Fibroblast of skin of abdomen (primary cell): ENCODE measurements at places on chromosomes 5 and 9.

GRCh38 chr5:3526551-3527185, 69.0 kb upstream of the IRX1 start:
- DNase-seq, result no peak

GRCh38 chr5:67299231-67299735, 102.7 kb upstream of the CD180 start:
- DNase-seq, result peak; percentile 92

DNA sequence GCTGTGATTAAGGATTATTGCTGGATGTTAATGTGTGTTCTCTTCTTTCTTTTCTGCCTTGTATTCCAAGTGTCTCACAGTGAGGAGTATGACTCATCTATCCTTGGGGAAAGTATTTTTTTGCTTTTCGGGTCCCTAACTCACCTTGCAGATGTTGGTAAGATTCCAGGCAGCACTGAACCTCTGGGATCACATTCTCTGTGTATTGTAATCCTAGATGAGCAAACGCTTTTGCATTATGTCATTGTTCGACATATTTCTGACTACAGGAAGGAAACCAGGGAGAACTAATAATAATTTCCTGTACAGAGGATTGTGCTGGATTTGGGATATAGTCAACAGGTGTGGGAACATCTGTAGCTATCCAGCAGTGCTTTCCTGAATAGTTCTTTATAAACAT, 246.1 kb upstream of the TUT7 start:
- DNase-seq, result peak; percentile 73

DNA sequence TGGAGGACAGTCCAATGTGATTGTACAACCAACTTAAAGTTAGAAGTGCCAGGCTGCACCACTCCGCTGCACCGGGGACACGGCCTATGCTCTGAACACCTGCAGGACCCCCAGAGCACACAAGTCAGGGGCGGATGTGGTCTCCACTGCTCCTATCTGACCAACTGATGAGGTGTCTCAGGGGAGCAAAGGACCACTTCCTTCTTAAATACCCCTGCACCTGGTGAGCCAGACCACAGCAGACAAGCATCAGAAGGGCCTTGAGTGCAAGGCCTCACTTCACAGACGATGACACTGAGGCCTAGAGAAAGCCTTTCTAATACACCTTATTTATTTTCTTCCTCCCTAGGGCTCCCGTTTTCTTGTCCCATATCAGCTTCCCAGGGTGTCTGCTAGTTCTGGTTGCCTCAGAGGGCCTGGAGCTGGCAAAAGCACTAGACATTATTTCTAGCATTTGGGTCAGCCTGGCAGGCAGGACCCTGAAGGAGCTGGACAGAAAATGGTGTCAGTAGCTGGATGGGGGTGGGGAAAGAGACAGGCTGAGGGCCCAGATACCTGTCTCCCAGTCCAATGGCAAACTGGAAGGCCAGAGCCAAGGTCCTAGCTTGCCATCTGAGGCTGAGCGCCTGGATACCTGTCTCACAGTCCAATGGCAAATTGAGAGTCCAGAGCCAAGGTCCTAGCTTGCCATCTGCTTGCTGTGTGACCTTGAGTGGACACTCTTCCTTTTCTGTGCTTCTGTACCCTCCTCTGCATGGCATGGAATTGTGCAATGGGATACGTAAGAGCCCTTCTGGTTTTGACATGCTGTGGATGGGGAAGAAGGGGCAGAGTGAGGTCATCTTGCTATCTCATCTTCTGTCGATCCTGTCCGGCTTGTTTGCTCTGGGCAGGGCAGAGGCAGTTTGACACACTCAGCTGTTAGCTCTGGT, 9.0 kb downstream of the CCDC69 start:
- DNase-seq, result no peak

DNA sequence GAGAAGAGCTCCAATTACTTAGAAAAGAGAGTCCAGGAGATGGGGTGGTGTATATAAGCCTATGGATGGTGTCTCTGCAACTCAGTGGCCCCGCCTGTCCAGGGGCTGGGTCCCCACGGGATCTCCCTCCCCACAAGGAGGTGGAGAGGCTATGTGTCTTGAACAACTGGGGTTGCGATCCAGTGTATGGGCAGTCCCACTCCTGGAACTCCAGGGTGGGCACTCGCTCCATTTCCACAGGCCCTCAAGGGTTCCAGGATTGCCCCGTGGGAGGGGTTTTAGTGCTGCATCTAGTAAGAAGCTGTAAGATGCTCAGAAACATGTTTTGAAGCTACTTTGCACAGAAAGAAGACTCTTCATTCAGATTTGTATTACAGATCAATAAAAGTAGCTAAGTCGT, 558 bp upstream of the SMAD5 start:
- DNase-seq, result peak; percentile 5

DNA sequence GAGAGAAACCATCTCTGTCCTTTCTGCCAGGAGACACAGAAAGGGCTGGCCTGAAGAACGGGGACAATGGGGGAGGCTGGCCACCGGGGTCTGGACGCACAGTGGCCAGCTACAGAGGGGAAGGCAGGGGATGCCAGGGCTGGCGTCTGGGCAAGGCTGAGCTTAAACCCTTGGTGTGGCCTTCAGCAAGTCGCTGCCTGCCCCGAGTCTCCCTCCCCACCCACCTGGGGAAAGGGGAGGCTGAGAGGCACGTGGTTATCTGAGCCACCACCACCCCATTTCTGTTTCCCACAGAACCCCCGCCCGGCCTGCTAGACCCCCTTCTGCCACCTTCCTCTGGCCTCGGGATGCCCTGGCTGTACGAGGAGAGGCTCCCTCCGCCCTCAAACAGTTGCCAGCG, 115.3 kb downstream of the VAV2 start:
- DNase-seq, result no peak

GRCh38 chr9:119003882-119004617, 365.2 kb downstream of the BRINP1 start:
- DNase-seq, result peak; percentile 88

DNA sequence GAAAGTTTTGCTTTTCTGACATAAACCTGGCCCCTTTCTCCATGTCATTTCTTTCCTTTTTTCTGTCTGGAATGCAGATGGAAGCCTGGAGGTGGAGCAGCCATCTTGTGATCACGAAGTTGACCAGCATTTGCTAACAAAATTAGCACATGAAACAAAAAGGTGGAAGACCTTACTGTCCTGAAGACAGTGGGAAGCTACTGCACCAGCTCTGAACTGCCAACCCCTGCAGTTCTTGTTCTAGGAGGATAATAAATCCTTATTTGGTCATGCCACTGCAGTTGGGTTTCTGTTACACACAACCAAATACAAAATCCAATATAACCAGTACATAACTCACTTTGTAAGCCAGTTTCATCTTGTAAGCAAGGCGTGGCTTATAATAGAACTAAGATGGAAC, 249.4 kb upstream of the TBCA start:
- DNase-seq, result no peak

GRCh38 chr9:16870596-16871335, at the start of gene BNC2:
TSS of gene BNC2 (minus strand) at chr9:16870670. CDS start at chr9:16870648, 22 bp downstream.
- peak; percentile 72 for DNase-seq

GRCh38 chr5:163222982-163223381, 214.4 kb upstream of the CCNG1 start:
- no peak for DNase-seq

GRCh38 chr5:154526231-154527226, 48.5 kb upstream of the HAND1 start:
- DNase-seq, result no peak

- DNase-seq, result no peak
These were observed 145.3 kb downstream of the PLK2 start for GRCh38 chr5:58314356-58315210.

DNA sequence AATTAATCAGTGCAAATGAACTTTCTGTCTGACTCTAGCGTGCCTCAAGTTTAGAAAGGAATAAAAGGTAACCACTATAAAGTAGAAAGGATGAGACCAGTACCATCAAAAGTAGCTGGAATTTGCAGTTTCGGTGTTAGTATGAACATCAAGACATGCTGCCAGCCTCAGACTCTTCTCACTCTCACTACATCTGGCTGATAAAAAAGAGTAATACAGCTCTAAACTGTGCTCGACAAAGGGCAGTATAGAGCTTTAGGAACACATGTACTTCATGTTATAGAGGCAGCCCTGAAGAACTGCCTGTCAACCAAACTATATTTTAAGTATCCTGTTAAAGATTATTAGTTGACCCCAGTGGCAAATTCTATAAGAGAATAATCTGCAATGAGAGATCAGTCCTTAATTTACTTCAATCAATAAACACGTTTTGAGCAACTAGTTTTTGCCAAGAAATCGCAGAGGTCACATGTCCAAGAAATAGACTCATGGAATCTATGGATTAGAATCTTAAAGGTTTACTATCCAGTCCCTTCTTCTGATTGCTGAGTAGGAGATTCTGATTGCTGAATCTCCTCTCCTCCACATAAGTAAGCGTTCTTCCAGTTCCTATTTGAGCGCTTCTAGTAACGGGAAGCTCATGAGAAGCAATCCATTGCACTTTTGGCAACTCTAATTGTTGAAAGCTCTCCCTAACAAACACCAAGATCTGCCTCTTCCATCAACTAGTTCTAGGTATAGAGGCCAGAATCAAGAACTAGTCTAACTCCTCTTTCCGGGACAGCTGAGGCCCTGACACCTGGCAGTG, 941 bp downstream of the XPA start:
- no peak for DNase-seq

- no peak for DNase-seq
These were observed 11.2 kb downstream of the POC5 start for GRCh38 chr5:75706016-75706415.

GRCh38 chr9:92745331-92745730, 19.3 kb downstream of the BICD2 start:
- no peak for DNase-seq

GRCh38 chr5:168327451-168327850, 36.0 kb downstream of the WWC1 start:
- DNase-seq, result no peak

GRCh38 chr9:129070696-129071525, 10.0 kb upstream of the DOLPP1 start:
- DNase-seq, result no peak

- peak; percentile 21 for DNase-seq
These were observed 23.3 kb downstream of the KCNV2 start for GRCh38 chr9:2740616-2741015.

- DNase-seq, result no peak
These were observed 362.8 kb downstream of the NPR3 start for GRCh38 chr5:33073881-33074327.

DNA sequence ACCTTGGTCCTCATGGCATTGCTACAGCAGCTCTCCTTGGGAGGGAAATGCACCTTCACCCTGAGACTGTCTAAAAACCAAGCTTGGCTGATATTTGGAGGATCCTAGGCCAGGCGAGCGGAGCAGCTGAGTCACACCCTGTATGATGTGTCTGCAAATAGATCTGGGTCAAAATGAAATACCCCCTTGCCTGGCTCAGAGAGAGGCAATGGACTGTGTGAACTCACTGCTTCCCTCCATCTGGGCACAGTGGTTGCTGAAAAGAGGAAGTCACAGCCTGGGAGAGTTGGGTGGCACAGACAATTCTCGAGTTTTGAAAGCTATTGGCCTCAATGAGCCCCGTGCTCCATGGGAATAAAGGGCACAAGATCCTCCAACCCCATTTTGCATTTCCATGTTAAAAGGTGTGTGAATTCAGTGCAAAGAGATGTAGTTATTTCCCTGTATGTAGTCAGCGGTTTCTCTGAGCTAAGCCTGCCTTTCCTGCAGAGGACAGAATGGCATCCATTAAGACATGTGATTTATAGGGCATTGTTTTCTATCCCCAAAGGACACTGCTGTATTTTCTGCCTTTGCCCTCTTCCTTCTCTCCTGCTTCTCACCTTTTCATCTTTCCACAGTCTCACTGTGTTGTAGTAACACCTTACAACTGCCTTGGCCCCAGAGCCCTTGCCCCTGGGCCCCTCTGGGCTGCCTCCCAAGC, 177.2 kb downstream of the GADD45G start:
- peak; percentile 41 for DNase-seq

DNA sequence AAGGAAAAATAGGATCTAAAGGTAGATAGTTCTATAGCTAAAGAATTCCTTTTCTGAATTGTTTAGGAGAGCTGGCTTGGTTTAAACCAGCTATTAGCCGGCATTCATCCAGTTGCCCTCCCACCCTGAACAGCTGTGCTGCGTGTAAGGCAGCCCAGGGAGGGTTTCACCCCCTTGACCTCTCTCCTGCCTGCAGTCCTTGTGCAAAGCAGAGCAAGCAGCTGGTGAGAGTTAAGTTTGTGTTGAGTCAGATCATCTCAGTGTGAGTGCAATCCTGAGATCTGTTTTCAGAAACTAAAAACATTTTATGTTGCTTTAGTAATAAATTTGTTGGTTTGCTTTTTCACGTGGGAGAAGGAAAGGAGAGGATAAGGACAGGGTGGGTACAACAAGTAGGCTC, 13.0 kb downstream of the SLC25A25 start:
- DNase-seq, result peak; percentile 85

GRCh38 chr9:87226896-87227295, 270.8 kb upstream of the DAPK1 start:
- peak; percentile 48 for DNase-seq

DNA sequence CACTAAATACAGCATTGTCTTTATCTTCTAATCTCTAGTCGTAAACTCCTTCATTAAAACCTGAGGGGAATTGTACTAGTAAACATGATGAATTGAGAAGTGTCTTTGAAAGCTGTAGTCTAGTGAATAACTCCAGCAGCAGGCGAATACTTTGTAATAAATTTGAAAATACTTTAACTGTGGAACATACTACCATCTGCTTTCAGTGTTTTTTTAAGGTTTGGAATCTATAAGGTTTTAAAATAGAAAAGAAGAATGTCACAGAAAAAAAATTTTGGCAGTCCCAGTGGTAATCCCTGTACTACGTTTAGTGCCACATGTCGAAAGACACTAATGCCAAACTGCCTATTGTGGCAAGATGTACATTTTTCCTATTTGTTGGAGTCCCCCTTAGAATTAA, 379.0 kb upstream of the NUDT12 start:
- no peak for DNase-seq

DNA sequence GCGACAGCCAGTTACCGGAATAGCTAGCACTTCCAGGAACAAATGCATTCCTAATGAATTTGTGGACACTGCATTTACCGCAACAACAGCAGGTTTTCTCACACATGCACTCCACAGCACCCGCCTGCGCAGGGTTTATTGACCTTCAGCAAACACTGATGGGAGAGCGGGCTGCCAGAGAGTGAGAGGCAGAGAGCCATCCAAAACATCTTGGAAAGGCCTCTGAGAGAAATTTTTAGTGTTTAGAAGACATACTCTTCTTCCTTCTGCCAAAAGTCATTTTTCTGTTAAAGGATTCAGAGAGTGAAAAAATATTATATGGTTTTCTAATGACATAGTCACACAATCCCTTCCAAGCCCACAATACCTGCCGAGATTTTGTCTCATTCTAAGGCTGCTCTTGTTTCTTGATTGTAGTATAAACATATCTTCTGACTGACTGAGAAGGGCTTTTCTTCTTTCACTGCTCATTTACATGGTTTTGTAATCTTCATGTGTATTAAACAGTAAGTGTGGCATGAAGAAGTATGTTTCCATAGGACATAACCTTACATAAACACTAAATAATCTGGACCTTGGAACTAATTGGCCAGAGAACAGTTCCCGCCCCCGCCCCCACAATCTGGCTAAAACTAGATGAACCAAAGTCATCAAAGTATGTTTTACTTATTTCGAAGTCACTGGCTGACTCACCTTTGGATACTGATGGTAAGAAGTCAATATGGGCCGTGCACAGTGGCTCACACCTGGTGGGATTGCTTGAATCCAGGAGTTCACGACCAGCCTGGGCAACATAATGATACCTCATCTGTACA, 432.5 kb upstream of the MEF2C start:
- peak; percentile 41 for DNase-seq

- DNase-seq, result peak; percentile 79
These were observed 52.9 kb downstream of the LRSAM1 start for GRCh38 chr9:127503947-127504886.
